Activated naive CD4-positive, alpha-beta T cell treated with Interleukin-2 at 50 U/mL for 16 hours (primary cell): ENCODE measurements at places on chromosomes 2 and 18.

GRCh38 chr2:181457741-181458425, 697 bp downstream of the ITGA4 start:
- peak; percentile 72 for DNase-seq

GRCh38 chr2:230676546-230676945, 36.1 kb upstream of the CAB39 start:
- no peak for DNase-seq

- DNase-seq, result no peak
Measured at GRCh38 chr2:27730980-27731691, 40.4 kb upstream of the MRPL33 start.

GRCh38 chr2:99489063-99489760, 605 bp downstream of the REV1 start:
- DNase-seq, result peak; percentile 48

GRCh38 chr2:241466230-241466629, 42.2 kb downstream of the STK25 start:
- DNase-seq, result no peak

- DNase-seq, result no peak
Measured at GRCh38 chr2:61463769-61464475, 7.0 kb downstream of the USP34 start.

DNA sequence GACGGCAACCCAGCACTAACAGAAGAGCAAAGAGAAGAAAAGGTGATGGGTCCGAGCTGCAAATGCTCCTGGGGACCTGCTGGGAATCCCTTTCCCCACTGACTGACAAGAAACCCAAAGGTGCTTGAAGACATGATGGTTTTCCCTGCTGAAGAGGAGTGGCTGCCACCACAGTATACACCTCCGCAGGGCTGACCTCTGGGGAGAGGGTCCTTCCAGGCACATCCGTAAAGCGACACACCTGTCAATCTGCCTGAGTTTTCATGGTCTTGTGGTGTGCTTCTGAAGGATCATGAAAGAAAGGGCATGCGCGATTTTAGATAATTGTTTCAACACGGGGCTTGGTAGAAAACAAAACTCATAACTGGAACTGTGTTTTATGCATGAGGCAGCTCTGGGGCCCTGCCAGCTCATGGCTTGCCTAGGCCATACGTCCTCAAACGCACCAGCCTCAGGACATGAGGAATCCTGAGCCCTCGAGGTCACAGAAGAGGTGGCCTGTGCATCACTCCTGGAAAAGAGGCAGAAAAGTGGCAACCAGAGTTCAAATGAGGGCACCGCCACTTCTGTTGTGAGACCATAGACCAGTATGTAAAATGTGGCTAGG, 51.8 kb downstream of the SERTAD2 start:
- no peak for DNase-seq

- no peak for DNase-seq
Measured at GRCh38 chr2:78861546-78861945, 164.0 kb upstream of the REG3G start.

GRCh38 chr2:113211226-113212105, 37.7 kb downstream of the PSD4 start:
- no peak for DNase-seq

GRCh38 chr2:239444626-239445577, 44.1 kb upstream of the HDAC4 start:
- DNase-seq, result no peak

DNA sequence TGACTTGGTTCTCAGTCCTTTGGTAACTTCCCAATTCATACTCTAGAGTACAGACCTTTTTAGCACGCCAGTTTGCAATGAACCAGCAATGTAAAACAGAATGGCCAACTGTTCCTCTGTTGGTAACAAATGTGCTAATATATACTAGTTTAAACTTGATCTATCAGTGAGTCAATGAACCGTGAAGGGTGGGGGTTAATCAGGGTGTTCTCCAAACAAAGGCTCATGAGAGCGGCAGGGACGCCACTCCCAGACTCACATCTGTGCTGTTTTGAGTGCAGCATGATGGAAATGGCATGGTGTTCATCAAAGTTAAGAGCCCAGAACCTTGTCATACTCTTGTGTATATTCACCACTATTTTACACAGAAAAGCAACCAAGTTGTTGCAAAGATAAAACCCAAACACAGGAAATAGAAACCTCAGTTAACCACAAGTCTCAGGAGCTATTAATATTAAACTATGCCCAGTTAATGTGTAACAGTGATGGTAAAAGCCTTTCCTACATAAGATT, 70.3 kb downstream of the CERKL start:
- DNase-seq, result no peak

- no peak for DNase-seq
Measured at GRCh38 chr2:53177327-53177726, 590.3 kb upstream of the CHAC2 start.

DNA sequence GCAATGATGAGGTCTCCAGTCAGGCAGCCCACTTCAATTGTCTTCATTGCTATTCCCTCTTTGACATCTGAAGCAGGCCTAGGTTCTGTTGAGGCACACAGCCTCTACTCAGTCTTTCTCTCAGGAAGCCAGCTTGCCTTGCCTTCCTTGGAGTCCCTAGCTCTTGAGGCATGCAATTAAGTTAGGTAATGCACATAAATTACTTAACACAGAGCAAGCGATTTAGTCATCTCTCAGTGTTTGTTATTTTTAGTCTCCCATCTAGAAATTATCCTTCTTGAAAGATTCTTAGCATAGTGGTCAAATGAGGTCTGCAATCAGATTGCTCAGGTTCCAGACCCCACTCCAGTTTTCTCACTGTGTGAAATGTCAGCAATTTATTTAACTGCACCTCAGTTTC, 32.0 kb downstream of the SULT1C4 start:
- DNase-seq, result no peak

DNA sequence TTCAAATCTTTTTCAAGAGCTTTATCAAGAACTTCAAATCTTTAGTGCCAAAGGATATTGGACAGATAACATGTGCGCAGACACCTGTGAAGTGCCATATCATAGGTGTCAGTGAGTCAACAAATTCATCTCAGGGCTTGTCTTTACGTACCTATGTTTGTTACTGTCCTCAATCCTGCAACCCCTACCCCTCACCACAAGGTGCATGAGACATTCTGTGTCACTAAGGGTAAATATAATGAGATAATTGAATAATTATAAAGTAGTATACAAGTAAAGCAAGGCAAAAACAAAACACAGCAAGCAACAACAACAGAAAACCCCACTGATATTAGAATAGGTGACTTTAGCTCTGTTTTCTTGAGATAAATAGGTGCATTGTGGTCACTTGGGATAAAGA, 1495.8 kb upstream of the TMEFF2 start:
- DNase-seq, result no peak

GRCh38 chr18:65704046-65704445, 46.8 kb upstream of the CDH7 start:
- DNase-seq, result no peak

DNA sequence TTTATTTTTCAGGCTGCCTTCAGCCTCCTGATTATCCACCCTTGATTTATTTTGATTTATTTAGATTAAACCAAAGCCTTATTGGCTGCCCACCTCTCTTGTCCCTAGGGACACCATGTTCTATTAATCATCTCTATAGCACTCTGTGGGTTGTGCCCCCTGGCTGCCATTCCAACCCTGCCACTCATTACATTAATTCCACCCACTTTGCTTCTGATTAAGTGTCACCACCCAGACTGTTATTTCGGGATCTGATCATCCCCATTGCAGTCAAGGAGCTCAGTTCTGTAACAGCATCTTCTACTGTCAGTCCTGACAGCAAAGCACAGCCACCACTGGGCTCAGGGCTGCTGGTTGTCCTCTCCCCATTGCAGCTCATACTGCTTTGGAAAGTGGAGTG, 175.1 kb upstream of the DDX18 start:
- no peak for DNase-seq

- no peak for DNase-seq
Measured at GRCh38 chr2:177952151-177952550, 120.4 kb downstream of the PDE11A start.

GRCh38 chr18:3480827-3481573, 31.0 kb downstream of the TGIF1 start:
- no peak for DNase-seq

GRCh38 chr2:163541943-163542342, 193.9 kb downstream of the FIGN start:
- DNase-seq, result no peak

- DNase-seq, result no peak
Measured at GRCh38 chr2:217430916-217431576, 571.2 kb upstream of the TNP1 start.

DNA sequence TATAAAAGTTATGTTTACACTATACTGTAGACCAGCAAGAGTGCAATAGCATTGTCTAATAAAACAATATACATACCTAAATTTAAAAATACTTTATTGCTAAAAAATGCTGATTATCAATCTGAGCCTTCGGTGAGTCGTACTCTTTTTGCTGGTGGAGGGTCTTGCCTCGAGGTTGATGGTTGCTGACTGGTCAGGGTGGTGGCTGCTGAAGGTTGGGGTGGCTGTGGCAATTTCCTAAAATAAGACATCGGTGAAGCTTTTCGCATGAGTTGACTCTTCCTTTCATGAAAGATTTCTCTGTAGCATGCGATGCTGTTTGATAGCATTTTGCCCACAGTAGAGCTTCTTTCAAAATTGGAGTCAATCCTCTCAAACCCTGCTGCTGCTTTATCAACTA, 2.4 kb downstream of the TIGD1 start:
- DNase-seq, result no peak

DNA sequence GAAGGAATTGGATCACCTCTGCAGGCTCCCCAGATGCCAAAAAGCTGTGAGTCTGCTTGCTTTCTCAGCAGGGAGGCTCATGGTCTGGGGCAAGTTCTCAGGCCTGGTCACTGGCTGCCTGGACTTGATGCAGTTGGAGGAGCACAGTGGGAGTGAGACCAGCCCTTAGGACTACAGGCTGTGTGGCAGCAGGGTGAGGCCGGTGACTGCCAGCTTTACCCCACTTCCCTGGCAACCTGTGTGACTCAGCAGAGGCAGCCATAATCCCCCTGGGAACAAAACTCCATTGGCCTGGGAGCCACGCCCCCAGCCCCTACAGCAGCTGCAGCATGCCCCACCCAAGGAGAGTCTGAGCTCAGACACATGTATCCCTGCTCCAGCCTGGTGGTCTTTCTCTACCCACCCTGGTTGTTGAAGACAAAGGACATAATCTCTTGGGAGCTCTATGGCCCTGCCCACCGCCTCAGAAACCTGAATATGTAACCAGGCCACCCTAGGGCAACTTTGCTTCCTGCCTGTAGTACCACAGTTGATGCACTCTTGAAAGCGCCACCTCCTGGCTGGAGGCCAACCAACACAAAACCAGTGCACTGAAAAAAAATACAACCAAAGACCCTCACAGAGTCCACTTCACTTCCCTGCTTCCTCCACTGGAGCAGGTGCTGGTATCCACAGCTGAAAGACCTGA, 106.8 kb upstream of the SPATS2L start:
- DNase-seq, result no peak

GRCh38 chr18:72235422-72235821, 308.7 kb downstream of the CBLN2 start:
- no peak for DNase-seq

DNA sequence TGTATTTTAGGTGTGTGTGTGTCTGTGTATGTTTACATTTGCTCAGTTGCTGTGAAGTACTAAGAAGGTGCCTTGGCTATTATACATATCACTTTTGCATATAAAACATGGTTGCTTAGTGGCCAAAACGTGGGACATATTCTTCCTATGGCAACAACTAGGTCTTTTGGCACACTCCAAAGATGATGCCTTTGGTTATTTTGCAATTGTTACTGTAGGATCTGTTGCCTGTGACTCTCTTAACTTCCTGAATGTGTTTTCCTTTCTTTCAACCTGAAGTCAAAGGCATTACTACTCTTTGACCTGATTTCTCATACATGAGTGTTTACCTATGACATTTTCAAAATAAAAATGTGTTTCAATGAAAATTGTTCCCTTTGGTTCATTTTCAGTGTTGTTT, 160.5 kb downstream of the UBE2E3 start:
- no peak for DNase-seq

DNA sequence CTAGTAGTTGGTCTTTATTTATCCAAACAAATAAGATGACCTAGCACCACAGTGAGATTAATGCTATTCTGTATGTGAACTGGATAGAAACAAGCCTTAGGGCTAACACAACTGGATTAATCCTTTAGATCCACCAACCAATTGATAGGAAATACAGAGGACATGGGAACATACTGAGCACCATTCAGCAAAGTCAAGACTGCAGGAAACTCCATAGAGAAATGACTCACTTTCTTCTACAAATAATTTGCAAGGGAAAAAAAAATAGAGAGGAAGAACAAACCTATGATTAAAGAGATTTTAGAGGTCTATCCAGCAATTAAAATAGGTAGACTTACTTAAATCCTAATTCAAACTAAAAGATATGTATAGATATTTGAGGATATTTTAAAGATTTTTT, 23.9 kb downstream of the WDFY1 start:
- no peak for DNase-seq

- no peak for DNase-seq
Measured at GRCh38 chr18:58393295-58393694, 235.6 kb downstream of the ALPK2 start.

- DNase-seq, result no peak
Measured at GRCh38 chr2:212892193-212892592, 259.2 kb downstream of the IKZF2 start.

GRCh38 chr18:50518787-50519546, 40.9 kb upstream of the MAPK4 start:
- DNase-seq, result no peak
